ENCODE measurements at places on chromosomes 3 and 15.

GRCh38 chr3:197599089-197599765, 43.5 kb upstream of the BDH1 start:
- DNase-seq: no peak

DNA sequence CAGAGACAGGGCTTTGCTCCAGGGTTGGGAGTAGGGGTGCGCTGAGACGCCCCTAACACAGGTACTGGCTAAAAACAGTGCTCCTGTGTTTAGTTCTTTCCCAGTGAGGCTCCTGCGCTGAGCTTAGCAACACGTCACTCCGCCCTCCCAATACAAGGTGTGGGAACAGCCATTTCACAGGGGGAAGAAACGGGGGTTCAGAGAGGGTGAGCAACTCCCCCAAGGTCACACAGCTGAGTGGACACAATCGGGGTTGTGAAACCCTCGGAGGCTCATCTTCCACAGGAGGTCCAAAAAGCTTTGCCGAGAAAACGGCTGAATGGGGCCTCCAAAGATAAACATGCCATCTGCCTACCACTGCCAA, 628 bp downstream of the PRRT3 start:
- DNase-seq: no peak

GRCh38 chr3:16704941-16705340, 99.7 kb upstream of the DAZL start:
- no peak for DNase-seq

GRCh38 chr3:127988770-127989557, 63.3 kb upstream of the SEC61A1 start:
- DNase-seq: no peak

DNA sequence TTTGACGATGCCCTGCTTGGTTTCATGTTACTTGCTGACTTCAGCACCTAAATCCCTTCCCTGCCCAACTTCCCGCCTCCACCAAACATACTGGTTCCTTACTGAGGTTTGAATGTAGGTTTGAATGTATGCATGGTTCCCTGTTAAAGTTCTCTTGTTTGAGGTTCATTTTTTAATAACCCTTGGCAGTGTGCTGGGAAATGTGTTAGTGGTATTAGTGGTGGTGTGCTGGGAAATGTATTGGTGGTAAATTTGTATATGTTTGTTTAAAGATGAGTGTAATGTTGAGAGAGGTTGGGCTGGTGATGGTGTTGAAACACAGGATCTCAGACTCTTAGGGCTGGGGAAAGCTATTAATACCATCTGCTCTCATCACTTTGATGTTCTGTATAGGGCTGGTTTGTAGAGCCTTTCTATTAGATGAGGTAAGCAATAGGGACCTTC, 392.7 kb downstream of the PTPRG start:
- no peak for DNase-seq

- DNase-seq: no peak
Observed at GRCh38 chr15:88785217-88785616, 18.0 kb upstream of the ACAN start.

All from NCI-H1092 treated with DMSO at 0.1 percent for 48 hours (cell line).